ENCODE measurements at places on chromosomes 16 and 17.
A peak's percentile ranks its signal among the peaks of the same experiment; 100 is the strongest.

GRCh38 chr16:66359012-66359411 is 7.5 kb upstream of the CDH5 start:
- no peak for DNase-seq

DNA sequence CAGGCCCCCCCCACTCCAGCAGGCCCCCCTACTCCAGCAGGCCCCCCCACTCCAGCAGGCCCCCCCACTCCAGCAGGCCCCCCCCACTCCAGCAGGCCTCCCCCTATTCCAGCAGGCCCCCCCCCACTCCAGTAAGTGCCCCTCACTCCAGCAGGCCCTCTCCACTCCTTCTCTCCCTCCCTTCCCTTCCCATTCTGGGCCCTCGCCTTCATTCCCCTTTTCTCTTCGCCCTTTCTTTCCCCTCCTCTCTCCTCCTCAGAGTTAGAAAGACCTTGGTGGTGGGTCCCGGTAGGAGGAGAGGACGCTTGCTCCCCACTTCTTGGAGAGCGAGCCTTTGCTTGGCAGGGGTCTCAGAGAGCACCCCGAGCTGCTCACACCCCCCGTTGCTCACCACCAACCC is 177.0 kb upstream of the TNRC6C start:
- no peak for DNase-seq

GRCh38 chr17:28717578-28718332 is at the start of gene RAB34:
Gene RAB34, minus strand, starts transcription at chr17:28717868. Its CDS starts 602 bp downstream, at chr17:28717266.
- DNase-seq: no peak

DNA sequence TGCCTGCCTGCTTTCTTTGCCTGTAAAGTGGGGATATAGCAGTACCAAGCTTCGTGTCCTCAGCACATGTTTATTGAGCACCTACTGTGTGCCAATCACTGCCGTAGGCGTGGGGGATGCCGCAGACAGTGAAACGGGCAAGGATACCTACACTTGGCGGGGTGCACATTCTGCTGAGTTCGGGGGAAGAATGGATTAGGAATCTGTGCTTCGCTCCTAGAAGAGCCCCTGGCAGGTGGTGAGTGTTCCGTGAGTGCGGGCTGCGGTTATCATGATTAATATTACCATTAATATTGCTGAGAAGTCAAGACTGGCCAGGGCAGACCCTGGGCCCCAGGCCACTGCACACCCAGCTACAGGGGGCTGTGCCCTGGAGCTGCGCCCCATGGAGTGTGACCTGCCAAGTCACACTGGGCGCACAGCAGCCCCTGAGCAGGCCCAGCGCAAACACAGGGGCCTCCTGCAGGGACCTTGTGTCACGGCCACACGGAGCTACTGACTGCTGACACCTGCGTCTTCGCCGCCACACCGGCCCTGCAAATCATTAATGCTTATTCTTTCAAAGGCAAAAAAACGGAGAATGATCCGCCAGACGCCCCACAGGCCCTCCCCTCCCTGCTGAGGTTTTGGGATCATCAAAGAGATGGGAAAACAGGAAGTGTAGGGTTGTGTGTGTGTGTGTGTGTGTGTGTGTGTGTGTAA is 213.4 kb upstream of the GSE1 start:
- DNase-seq: peak; percentile 48

DNA sequence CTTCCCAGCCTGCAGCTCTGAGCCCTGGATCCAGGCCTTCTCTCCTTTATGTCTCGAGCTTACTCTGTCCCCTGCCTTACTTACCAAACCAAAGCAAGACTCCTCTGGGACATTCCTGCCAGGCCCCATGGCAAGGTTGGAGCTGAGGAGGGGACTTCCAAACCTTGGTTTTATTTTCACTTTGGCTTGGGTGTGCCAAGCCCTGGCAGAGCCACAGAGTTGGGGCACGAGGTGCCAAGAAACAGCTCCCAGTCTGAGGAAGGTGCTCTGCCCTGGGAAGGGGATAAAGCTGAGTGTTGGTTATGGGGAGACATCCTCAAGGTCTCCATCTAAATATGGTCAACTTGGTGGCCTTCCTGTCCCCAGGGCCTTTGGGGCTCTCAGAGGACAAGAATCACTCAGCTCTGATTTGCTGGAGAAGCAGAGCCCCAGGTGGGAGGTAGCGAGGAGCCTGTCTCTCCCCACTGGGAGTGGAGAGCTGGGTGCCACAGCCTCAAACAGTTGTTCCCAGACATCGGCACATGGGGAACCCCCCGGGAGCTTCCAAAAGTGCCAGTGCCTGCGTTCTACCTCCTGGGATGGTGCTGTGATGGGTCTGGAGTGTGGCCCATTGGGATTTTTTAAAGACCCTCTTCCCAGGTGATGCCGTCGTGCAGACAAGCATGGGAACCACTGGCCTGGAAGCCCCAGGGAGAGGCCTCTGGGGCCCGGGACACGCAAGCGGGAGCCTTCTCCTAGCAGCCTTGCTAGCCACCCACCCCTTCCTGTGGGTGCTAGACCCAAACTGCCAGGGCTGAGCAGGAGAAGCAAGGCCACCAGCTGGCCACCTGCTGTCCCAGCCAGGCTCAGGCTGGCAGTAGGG is 10.3 kb downstream of the NLRC5 start:
- DNase-seq: no peak

- DNase-seq: no peak
Observed at GRCh38 chr16:20401066-20401465, 3.5 kb downstream of the PDILT start.

GRCh38 chr16:81702506-81702905 is 76.6 kb upstream of the PLCG2 start:
- no peak for DNase-seq

DNA sequence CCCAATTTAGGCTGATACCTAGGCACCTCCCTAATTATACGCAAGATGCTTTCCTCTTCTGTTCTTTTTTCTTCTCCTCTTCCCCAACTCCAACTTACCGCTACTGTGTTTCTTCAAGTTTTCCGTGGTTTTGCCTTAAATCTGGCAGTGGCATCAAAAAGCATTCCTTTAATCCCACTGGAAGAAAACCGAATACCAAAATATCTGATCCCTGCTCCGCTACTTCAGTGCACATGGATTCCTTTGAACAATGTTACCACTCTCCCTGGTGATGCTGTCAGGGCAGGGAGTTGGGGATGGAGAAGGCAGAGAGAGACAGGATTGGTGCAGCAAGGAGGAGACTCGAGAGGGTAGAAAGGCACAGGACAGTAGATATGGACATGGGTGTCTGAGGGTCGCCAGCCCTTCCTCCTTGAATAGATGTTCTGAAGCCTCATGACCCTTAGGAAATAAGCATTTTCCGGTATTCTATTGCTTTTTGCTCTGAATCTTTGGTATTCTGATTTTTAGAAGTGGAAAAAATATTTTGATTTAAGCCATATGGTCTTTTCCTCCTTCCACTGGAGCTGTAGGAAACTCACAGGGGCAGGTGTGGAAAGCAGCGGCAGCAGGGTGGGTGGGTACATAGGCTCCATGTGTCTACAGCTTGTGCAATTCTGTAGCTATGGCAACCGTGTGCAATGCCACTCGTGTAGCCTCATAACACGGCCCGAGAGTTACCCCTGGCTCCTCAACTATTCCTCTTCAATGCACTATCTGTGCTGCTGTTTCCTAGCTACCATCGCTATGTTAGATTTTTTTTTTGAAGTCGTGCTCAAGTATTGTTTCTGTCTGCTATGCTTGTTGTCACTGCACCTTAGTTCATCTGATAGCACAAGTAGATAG is 32.3 kb upstream of the TANC2 start:
- no peak for DNase-seq

DNA sequence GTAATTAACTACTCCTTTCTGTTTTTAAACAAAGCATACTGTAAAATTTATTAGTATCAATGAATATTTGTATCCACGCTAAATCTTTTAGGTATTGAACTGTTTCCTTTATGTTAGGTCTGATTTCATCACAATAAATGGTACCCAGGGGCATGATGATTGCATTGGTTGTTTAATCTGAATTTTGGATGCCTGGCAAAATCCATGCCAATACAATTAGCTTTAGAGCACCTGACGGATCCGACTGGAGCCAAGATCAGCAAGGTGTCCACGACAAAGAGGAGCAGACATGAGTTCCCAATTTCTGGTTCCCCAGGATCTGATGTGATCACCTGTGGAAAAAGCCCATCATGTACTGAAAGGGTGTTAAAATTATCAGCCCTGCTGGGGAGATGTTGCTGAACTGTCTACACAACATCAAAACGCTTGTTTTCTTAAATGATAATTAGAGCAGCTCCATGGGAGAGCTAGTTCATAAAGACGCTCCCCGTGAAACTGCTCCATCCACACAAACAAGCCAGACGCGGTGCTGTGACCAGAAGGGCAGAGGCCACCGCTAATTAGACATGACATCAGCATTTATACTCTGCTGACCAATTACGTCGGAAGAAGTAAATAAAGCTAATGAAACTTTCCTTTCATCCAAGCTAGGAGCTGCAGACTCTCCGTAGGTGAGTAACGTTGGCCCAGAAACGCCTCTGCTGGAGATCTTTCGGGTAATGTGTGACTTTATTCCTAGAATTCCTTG is 151.7 kb downstream of the CPPED1 start:
- no peak for DNase-seq

- DNase-seq: no peak
Observed at GRCh38 chr17:15918661-15919259, 26.2 kb upstream of the ADORA2B start.

- DNase-seq: no peak
Observed at GRCh38 chr16:3718628-3719027, 1.3 kb upstream of the TRAP1 start.

DNA sequence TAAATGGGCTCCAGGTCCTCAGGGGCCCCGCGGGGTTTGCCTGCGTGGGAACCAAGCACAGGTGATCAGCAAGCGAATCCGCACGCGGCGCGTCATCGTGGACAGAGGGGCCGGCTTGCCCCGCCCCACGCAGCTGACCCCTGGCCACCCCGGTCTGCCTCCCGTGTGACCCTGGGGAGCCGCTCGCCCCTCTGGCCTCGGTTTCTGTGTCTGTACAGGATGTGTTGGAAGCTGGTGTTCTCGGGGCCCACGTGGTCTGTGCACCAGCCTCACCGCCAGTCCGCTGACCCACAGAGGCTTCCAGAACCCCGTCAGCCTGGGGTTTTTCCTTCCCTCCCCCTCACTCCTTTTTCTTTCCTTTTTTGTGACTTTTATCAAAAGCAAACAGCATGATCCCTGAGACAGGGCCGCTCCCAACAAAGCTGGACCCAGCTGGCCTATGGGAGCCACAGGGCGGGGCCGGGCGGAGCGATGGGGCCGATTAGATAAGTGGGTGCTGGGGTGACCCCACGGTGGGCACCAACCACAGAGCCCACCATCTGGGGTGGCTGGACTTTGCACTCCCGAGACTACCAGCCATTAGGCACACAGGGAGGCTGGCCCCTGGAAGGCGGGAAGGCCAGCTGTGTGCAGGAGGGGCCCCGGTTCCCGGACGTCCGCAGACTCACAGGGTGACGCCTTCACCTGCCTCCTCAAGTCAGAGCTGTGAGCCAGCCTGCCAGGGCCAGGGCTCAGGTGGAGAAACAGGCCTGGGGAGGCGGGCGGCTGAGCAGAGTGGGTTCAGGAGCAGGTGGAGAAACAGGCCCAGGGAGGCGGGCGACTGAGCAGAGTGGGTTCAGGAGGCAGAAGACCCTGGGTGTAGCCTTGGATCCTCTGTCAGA is 56.0 kb downstream of the ZFPM1 start:
- no peak for DNase-seq

DNA sequence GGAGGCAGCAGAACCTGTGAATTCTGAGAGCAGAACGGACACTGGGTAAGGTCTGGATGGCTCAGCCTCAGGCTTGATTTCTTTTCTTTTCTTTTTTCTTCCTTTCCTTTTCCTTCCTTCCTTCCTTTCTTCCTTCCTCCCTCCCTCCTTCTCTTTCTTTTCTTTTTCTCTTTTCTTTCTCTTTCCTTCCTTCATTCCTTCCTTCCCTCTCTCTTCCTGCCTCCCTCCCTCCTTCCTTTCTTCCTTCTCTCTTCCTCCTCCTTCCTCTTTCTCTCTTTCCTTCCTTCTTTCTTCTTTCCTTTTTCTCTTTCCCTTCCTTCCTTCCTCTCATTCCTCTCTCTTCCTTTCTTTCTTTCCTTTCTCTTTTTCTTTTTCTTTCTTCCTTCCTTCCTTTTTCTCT is 38.0 kb downstream of the OR3A1 start:
- no peak for DNase-seq

DNA sequence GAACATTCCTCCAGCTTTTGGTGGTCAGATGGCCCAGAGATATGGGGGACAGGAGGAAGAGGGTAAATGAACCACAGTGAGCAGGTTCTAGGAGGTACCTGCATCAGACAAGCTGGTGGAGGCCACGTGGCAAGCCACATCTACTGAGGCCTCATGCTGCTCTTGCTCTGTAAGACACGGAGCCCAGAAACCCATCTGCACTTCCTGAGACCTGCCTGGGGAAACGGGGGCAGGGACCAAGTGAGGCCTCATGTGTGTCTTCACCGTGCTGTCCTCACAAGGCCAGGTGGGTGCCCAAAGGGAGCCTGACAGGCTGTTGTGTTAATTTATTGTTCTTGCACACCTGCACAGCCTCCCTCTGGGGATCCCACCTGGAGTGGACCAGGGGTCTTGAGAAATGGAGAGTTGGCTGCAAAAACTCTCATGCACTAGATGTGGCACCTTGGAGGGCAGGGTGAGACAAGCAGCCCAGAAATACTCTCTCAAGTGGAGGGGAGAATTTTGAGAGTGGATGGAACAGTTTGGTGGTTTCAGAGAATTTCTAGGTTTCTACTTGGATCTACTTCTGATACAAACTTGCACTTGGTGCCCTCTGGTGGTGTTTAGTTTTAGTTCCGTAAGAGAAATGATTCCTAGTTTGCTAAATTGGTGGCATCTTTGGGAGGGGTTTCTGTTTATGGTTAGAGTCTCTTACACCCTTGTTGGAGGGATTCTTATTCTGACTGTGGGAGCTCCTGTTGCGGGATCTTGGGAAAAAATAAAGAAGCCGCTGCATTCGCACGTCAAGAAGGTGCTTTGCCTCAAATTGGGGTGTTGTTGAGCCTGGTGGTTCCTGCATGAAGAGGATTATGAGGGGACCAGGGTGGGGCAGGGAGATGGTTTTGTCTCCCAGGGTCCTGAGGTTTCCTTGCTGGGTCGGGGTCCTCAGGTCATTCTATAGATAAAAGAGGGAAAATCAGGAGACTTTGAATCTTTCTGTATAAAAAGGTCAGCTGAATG is 47.5 kb downstream of the SLC6A2 start:
- DNase-seq: no peak

DNA sequence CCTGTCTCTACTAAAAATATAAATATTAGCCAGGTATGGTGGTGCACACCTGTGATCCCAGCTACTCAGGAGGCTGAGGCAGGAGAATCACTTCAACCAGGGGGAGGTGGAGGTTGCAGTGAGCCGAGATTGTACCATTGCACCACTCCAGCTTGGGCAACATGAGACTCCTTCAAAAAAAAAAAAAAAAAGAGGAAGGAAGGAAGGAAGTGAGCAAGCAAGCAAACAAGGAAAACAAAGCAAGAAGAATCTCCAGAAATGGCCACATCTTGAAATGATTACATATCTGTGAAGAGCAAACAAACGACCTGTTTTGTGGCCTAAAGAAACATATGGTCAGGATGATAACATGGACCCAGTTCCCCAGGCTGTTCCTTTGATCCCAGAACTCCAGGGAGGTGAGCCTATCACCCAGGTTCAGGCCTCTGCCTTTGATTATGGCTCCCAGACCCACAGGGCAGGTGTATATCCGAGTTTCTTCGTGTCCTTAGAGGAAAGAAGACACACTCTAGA is 8.9 kb downstream of the ACOX1 start:
- DNase-seq: no peak

Data from activated CD8-positive, alpha-beta memory T cell treated with anti-CD3 and anti-CD28 coated beads for 24 hours (primary cell).